ENCODE measurements at places on chromosomes 4 and X. TPM values are rescaled to one million over a fixed set of nuclear protein-coding genes. Genes with fewer than 3 reads are reported as not detected.

Gene CXCL1
- total RNA-seq: 4.5 TPM

Gene CDX4
- not detected for total RNA-seq

Gene FGF5
- total RNA-seq: 0.25 TPM

Gene SSX3
- not detected for total RNA-seq

Gene F11
- not detected for total RNA-seq

Gene CLOCK
- 14.7 TPM for total RNA-seq

Gene NALF2
- total RNA-seq: not detected

Gene UCHL1
- total RNA-seq: 56.3 TPM

Gene MAOB
- not detected for total RNA-seq

Gene IL3RA
- total RNA-seq: 47.8 TPM

Gene ELOVL6
- total RNA-seq: 3.1 TPM

Gene FGF2
- 21.4 TPM for total RNA-seq

Gene PLXNB3
- 2.9 TPM for total RNA-seq

Gene SLC34A2
- under 0.01 TPM for total RNA-seq

Gene F8A2
- not detected for total RNA-seq

Gene ARHGAP10
- total RNA-seq: 22.0 TPM

Gene BEX5
- total RNA-seq: not detected

Gene TRIM60
- not detected for total RNA-seq

Gene CXCL5
- total RNA-seq: 0.50 TPM

Gene JAKMIP1
- total RNA-seq: not detected

Gene CYSLTR1
- total RNA-seq: 0.81 TPM

Gene NXF2B
- total RNA-seq: not detected

Gene RNF212
- 0.32 TPM for total RNA-seq

Gene GPR50
- not detected for total RNA-seq

Data from bladder microvascular endothelial cell (primary cell).